A549 treated with DMSO at 1 μM for 4 hours (cell line): ENCODE measurements at places on chromosomes 7 and 10. TPM values are rescaled to one million over a fixed set of nuclear protein-coding genes. Genes with fewer than 3 reads are reported as not detected.

The HOXA6 gene
- 0.71 to 2.5 TPM (median 1.8 TPM) in 5 replicates for total RNA-seq

The MINDY4 gene
- total RNA-seq: 2.6 to 3.5 TPM (median 3.2 TPM) in 5 replicates

The UTF1 gene
- total RNA-seq: 0.07 TPM in 1 of 5 replicates, not detected in the others

The LFNG gene
- total RNA-seq: 9.5 to 16.1 TPM (median 12.7 TPM) in 5 replicates

The IDI2 gene
- total RNA-seq: 0.06 to 0.17 TPM in 2 of 5 replicates, not detected in the others

The TAS2R3 gene
- total RNA-seq: 0.07 TPM in 1 of 5 replicates, not detected in the others

The PLCE1 gene
- 4.9 to 7.0 TPM (median 6.3 TPM) in 5 replicates for total RNA-seq

The ACBD5 gene
- total RNA-seq: 26.8 to 34.0 TPM (median 30.3 TPM) in 5 replicates

The IKZF1 gene
- total RNA-seq: not detected in 5 replicates

The MSMB gene
- total RNA-seq: not detected in 5 replicates

The SPDYE1 gene
- total RNA-seq: not detected in 5 replicates

The CDHR1 gene
- 0.06 to 0.13 TPM (median 0.08 TPM) in 5 replicates for total RNA-seq

The SFRP4 gene
- 3.5 to 4.6 TPM (median 3.9 TPM) in 5 replicates for total RNA-seq

The PDSS1 gene
- total RNA-seq: 14.3 to 17.3 TPM (median 16.4 TPM) in 5 replicates

The MRLN gene
- not detected in 5 replicates for total RNA-seq

The WASHC2C gene
- 17.8 to 22.1 TPM (median 19.0 TPM) in 5 replicates for total RNA-seq

The AMZ1 gene
- 0.01 to 0.05 TPM in 2 of 5 replicates, not detected in the others for total RNA-seq

The LBX1 gene
- not detected in 5 replicates for total RNA-seq

The TBC1D12 gene
- total RNA-seq: 4.6 to 6.8 TPM (median 5.6 TPM) in 5 replicates

The CREB5 gene
- total RNA-seq: 4.3 to 5.2 TPM (median 4.9 TPM) in 5 replicates

The CH25H gene
- 0.06 to 0.07 TPM in 2 of 5 replicates, not detected in the others for total RNA-seq
